Activated CD4-positive, alpha-beta T cell treated with anti-CD3 and anti-CD28 coated beads, Interleukin-2, amount 50 U/mL, for 4 hours (primary cell): ENCODE measurements at places on chromosomes 1 and 21.

DNA sequence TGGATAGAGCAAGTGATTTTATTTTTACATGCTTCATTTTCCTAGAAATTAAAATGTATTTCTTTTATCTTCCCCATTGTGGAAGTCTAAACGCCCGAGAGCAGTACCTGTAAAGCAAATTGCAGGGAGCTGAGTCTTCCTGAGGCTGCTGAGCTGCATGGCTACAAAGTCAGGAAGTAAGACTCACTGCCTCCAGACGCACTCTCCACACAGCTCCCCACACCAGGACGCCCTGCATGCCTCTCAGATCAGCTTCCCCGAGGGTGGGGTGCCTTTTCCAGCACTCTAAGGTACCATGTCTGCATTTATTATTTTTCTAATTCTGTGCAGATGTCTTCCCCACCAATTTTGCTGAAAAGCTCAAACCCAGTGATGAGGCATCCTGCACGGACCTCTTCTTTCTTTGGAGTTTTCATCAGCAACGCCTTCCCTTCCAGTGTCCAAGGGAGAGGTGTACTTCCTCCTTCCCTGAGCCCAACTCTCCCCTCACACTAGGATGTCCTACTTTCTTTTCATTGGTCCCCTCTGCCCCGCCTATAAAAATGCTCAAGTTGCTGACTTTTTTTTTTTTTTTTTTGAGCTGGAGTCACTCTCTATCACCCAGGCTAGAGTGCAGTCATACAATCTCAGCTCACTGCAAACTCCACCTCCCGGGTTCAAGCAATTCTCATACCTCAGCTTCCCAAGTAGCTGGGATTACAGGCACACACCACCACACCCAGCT is 114.7 kb downstream of the PCNX2 start:
- DNase-seq: no peak

DNA sequence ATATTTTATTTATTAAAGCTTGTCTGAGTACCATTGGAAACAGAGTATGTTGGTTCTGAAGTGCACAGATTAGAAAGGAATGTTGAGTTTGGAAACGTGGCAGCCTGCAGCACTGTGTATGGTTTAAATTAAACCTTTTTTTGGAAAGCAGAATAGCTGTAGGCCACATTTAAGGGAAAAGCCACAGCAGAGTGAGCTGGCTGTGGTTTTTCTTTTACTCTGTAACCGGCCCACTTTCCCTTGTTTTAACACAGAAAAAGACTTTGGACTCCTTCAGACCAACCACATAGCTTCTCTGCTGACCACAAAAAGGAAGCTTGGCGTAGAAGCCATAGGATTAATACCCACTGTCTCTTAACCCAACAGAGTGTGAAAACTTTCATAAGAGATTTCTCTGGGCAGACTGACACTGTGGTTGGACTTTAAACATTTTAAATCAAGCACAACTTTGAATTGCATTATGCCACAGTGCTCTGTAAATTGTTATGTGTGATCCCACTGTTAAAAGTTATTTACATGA is 75.2 kb downstream of the NFIA start:
- no peak for DNase-seq

GRCh38 chr1:155038602-155039307 is 5.1 kb downstream of the DCST1 start:
- no peak for DNase-seq

DNA sequence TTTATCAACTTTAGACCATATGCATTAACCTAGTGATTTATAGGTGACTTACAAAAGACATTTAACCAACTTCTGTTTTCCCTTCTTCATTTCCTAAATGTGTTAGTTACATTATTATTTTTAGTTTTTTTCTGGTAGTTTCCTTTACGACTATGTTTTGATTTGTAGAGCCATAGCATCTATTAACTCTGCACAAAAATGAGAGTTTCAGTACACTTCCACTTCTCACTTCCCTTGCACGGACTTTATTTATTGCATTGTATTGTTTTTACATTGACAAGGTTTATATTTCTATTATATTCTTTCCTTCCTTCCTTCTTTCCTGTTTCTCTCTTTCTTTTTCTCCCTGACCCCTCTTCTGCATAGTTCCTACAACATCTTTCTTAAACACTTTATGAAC is 14.7 kb downstream of the PKN2 start:
- DNase-seq: no peak

DNA sequence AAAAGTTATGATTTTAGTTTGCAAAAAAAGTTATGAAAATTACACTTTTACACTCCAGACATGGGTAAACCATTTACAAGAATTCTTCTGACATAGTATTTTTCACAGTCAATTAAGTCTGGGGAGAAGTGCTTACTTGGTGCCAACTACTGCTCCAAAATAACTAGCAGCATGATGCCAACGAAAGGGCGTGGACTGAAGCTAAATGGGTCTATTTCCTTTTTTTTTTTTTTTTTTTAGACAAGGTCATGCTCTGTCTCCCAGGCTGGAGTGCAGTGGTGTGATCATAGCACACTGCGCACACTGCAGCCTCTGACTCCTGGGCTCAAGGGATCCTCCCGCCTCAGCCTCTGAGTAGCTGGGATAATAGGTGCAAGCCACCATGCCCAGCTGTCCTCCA is 43.2 kb downstream of the FMO4 start:
- no peak for DNase-seq

GRCh38 chr1:243475966-243476365 is 220.1 kb downstream of the SDCCAG8 start:
- no peak for DNase-seq

GRCh38 chr1:87115891-87116290 is 201.5 kb downstream of the HS2ST1 start:
- DNase-seq: no peak

DNA sequence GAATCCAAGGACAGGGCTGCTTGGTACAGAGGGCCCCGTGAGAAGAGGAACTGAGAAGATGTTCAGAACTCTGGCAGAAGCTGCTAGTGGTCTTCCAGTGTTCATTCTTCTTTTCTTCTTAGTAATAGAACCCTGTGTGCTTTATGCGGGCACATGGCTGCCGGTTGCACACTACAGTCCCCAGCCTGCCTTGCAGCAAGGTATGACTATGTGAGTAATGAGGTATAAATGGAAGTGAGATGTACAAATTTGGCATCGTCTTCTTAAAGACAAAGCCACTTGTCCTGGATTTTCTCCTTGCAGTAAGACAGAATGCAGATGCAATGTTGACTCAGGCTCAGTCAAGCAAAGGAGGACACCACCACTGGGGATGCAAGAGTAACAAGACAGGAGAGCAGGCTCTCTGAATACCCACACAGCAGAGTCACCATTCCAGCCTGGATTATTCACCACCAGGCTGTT is 15.0 kb upstream of the ATP1B1 start:
- DNase-seq: no peak

DNA sequence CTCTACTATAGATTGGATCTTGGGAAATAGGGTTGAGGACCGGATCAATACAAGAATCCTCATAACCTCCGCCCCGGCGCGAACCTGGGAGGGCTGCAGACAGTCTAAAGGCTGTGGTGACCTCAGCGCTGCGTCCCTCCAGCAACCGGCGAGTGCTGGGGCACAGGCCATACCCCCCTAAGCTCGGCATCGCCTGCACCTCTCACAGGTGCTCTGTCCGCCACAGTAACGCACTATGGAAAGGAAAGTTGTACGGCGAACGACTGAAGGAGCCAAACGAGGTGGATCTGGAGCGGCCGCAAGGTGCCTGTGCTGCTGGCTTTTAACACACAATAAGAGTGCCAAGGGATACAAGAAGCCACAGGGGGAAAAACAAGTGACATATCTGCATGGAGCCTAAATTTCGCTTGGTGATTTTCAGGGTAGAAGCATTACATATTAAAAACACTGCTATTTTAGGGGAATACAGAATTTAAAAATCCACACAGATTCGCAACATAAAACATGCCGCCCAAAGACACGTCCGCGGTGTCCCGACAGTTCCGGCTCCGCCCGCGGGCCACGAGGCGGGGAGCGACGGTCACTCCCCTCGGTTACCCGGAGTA is 1.4 kb upstream of the RBM15 start:
- peak; percentile 14 for DNase-seq

GRCh38 chr21:44748621-44749020 is 37.2 kb upstream of the TSPEAR start:
- no peak for DNase-seq

DNA sequence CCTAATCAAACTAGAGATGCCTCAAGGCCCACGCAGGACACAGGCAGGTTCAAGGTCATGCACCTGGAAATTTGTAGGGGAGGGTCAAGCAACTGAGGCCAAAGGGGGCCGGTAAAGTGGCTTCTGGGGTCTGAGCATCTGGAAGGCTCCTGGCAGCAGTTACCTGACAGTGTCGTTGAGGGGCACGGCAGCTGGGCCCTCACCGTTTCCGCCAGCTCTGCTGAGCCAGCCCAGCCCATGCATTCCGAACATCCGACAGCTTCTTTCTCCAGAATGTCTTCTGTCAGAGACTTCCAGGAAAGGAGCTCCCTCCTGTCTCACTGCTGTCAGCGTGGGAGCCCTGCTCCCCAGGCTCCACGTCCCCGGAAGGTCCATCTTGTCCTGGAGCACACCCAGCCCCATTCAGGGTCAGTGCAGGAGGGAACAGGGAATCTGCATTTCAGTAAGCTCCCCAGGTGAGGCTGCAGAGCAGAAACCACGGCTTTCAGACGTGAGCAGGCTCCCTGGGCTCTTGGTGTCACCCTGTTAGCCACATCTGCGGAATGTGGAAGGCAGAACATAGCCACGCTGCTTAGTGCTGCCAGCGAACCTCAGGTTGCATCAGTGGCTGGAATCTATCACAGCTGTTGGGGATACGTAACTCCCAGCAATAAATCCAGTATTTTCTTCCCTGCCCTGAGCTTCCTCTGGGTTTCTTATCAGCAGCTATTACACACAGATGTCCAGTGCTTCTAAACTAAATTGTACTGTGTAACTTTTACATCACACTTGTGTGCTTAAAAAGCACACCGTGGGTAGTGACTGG is 36.3 kb upstream of the FAM3B start:
- no peak for DNase-seq

DNA sequence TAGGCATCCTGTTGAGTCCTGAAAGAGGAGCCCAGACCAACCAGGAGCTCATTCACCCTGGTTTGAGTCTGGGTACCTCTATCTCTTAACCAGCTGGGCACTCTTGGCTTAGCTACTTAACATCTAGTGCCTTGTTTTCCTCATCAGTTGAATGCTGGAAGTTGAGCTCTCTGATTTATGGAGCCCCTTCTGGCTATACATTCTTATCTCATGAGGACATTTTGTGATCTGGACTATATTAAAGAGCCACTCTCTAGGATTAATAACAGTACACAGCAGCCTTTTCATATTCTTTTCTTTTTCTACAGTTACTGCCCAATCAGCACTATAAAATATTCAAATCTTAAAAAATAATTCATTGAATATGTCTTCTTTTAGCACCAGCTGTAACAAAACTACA is 296.9 kb upstream of the RUNX1 start:
- no peak for DNase-seq

- DNase-seq: no peak
These were observed 35.1 kb upstream of the OLIG2 start for GRCh38 chr21:32990666-32991065.

DNA sequence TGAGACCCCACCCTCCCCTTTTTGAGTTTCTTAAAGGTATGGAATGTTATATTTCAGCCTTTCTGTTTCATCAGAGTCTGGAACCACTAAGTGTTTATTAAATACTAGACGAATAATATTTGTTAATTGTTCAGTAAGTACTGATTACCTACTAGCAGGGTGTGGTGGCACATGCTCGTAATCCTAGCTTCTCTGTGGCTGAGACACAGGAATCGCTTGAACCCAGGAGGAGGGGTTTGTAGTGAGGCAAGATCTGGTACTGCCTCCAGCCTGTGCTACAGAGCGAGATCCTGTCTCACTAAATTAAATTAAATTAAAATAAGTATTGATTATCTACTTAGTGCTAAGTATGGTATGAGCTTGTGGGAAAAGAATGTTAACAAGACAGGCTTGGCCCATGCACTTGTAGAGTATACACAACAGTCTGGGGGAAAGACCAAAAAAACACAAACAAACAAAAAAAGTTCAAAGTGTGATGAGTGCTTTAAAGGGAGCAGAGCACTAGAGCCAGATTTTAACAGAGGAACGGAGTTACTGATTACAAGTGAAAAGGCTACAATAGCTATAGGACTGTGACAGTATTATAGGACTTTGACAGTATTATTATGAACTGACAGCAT is 2.4 kb downstream of the CEPT1 start:
- no peak for DNase-seq

GRCh38 chr1:164855716-164856329 is 296.8 kb downstream of the PBX1 start:
- DNase-seq: no peak

DNA sequence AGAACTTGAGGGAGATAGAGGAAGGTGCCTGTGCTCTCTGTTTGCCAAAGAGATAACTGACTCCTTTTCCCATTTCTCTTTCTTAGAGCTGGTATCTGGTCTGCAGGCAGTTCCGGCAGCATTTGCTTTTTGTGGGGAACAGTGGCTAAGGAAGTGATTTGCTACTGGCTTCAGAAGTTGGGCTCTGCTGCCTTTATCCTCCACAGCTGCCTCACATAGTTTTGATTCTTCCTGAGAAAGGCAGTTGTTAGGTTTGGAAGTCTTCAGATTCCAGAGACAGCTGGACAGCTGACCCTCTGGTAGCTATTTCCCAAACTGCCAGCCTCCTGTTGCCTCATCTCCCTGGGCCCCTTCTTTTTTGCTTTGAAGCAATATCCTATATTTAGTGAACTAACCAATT is 62.6 kb upstream of the MACF1 start:
- DNase-seq: no peak

GRCh38 chr1:112457241-112457640 is 51.5 kb upstream of the WNT2B start:
- no peak for DNase-seq

DNA sequence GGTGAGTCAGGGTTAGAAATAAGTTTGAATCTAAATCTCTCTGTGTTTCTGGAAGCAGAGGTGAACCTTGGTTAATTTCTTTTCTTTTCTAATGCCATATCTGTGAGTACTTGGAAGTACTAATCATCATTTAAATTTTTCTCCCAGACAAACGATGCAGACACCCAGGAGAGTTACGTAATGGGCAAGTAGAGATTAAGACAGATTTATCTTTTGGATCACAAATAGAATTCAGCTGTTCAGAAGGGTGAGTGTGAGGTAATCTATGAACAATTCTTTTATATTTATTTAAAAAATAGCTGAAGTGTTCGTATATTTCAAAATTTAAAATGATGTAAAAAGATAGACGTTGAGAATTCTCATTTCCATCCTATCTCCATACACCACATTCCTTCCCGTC is 11.2 kb downstream of the C4BPA start:
- DNase-seq: no peak
